ENCODE measurements at places on chromosomes 7 and 10. TPM values are rescaled to one million over a fixed set of nuclear protein-coding genes. Genes with fewer than 3 reads are reported as not detected.

The RELN gene
- 0.74 TPM for total RNA-seq

The PLA2G12B gene
- total RNA-seq = not detected

The IL2RA gene
- total RNA-seq = not detected

The NME8 gene
- not detected for total RNA-seq

The ZNF467 gene
- 0.28 TPM for total RNA-seq

The GIMAP6 gene
- total RNA-seq = 0.14 TPM

The GNGT1 gene
- total RNA-seq = 0.37 TPM

The ABCC2 gene
- total RNA-seq = 1.6 TPM

The PKD2L1 gene
- not detected for total RNA-seq

The OR2F1 gene
- not detected for total RNA-seq

The FAM221A gene
- 1.7 TPM for total RNA-seq
